Suppressor macrophage treated with lipopolysaccharide for 4 hours (primary cell): ENCODE measurements at places on chromosomes 13 and 19.

DNA sequence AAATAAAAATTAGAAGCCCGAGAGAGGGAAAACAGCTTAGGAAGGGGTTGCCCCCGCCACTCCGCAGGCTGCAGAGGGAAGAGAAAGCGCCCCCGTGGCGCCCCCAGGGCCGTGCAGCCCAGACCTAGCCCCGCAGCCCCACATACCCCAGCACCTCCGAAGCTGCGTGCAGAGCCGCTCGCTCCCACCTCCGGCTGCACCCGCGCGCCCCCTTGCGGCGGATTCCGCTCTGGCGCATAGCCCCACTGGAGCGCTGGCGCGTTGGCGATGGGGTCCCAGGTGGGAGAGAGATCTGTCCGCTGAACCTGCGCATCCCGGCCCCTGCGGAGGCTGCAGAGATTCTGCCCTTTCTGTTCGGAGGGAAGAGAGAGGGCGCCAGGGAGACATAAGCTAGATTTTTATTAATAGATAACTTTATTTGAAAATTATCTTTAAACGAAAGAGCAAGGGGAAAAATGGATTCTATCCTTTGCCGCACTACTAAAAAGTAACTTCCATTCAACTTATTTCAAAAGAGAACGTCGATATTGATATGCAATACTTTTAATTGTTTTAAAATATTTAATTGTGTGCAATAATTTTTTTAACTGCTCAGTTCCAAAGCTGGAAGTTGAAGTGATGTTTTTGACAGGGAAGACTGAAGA, 11.7 kb upstream of the CLN5 start:
- peak; percentile 85 for DNase-seq

DNA sequence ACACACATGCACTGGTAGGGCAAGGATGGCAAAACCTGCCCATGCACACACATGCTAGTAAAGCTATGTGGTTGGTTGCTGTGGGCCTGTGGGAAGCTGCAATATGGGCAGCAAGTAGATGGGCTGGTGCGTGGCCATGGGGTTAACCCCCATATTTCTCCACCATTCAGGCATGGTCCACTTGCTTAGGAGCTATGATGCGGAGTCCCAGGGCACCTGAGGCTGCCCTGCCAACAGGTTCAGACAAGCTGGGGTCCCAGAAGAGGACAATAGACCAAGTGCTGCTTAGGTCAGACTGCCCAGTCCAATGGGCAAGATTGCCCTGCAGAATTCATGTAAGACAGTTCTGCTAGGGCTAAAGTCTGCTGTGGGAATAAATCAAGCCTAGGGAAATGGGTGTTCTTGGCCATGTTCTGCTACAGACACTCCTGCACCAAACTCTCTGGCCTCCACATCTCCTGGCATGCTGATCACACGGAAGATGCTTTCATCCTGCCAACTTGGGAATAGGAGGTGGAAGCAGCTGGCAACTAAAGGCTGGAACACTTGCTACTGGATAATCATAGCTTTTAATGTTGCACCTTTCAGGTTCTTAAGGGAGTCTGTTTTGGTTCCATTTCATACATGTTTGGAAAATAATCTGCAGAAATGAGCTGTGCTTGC, 646.3 kb upstream of the SLITRK1 start:
- DNase-seq = no peak

DNA sequence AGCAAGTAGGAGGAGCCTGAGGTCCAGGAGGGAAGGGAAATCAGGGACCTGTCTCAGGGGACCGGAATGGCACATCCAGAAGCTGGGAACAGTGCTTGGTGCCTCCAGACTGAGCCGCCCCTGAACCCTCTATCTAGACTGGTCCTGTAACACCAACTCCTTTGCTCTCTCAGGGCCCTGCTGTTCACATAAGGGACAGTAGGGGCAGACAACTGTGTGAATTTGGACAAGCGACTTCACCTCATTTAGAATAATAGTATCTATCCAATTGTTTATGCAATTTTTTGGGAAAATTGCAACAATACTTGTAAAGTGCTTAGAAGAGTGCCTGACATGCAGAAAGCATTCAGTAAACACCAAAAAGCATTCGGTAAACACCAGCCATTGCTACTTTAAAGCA, 14.0 kb downstream of the SYMPK start:
- DNase-seq = no peak

GRCh38 chr19:17842663-17843291, 5.0 kb downstream of the JAK3 start:
- DNase-seq = no peak

DNA sequence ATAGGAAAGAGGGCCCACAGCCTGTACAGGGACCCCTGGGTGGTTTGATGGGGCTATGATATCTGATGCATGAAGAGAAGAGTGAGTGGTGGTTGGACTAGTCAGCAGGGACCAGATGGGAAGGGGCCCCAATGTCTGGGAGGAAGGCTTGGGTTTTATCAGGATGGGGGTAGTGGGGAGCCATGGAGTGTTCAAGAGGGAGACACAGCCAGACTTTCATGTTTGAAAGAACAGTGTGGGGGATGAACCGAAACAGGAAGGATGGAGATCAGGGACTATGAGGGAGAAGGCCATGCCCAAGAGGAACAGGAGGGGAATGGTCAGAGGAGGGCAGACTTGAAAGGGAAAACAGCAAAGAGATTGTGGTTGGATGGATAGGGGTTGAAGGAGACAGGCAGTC, 63.1 kb downstream of the UNC13A start:
- DNase-seq = no peak

GRCh38 chr13:28584873-28585381, 74.0 kb upstream of the POMP start:
- peak; percentile 30 for DNase-seq

- no peak for DNase-seq
Observed at GRCh38 chr13:107329991-107330390, 762.1 kb upstream of the ARGLU1 start.

DNA sequence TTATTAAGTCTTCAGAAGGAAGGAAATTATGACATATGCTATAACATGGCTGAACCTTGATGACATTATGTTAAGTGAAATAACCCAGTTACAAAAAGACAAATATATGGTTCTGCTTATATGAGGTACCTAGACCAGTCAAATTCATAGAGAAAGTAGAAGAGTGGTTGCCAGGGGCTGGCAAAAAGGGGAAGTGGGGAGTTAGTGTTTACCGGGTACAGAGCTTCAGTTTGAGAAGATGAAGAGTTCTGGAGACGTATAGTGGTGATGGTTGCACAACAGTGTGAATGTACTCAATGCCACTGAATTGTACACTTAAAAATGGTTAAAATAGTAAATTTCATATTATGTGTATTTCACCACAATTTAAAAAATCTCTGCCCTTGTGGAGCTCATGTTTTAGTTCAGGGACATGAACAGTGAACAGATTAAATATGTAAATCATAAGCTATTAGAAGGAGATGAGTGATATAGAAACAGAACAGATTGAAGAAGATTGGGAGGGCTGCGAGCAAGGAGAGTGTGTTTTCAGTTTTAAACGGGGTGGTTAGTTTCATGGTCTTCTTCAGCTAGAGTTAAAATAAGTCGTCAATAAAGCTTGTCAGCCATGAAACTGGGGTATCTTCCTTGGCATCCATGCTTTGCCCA, 355.2 kb downstream of the KCNRG start:
- peak; percentile 69 for DNase-seq

- peak; percentile 91 for DNase-seq
Observed at GRCh38 chr13:95380468-95381211, 79.4 kb upstream of the ABCC4 start.

- no peak for DNase-seq
Observed at GRCh38 chr13:39457274-39457673, 145.7 kb downstream of the LHFPL6 start.

GRCh38 chr13:19618977-19619376, 14.5 kb upstream of the MPHOSPH8 start:
- DNase-seq = peak; percentile 39

DNA sequence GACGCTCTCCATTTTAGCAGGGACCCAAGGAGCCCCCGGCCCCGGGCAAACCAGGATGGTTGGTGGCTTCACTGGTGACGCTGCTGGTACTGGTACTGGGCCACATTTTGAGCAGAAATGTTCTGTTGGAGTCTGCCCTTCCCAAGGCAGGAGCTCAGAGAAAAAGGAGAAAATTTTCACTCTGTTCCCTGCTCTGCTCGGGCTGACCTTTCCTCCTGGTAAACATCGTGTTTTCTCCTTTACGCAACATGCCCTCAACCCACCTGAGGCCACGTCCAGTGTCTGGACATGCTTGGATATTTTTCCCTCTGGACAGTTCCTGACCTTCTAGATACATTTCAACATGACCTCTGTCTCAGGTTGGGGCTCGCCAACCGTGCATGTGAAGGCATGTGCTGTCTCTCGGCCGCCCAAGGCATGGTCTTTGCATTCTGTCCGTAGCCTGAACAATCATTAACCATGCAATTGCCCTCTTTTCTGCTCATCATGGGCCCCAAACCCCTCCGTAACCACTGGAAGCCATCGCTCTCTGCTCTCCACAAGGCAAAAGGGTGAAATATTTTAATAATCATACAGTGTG, 115.2 kb upstream of the PEG3 start:
- no peak for DNase-seq

GRCh38 chr19:19487950-19488874, 27.1 kb downstream of the TSSK6 start:
- no peak for DNase-seq

DNA sequence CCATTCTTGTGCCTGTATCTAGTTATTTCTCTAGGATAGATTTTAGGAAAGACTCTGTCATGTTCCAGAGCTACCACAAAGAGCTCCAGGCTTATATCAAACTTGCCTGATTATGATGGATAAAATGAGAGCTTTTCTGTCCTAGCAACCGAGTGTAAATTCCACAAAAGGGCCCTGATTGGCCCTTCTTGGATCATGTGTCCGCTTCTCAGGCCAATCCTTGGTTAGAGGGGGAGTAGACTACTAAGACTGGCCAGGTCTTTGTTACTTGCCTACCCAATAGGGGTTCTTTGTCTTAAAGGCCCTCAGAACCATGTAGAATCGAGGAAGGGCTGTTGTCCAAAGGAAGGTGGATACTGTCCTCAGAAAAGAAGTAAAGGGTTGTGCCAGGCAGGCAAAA, 2.4 kb downstream of the DHX34 start:
- DNase-seq = peak; percentile 29

DNA sequence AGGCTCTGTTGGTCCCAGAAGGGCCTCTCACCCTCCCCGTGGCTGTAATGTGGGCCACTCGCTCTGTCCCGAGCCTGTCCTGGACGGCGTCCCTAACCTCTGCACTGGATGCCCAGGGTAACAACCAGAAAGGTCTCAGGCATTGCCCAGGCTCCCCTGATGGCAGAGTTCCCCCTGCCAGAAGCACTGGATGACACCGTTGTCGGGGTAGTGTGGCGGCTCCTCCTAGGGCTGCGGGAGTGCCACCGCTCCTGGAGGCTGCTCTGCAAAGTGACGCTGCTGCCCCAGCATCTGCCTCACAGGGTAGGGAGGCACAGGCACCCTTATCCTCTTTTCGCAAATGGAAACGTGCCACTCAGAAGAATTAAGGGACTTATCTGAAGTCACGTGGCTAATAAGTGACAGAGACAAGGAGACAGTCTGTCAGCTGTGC, 32.0 kb downstream of the MPHOSPH8 start:
- DNase-seq = no peak

GRCh38 chr19:1122972-1123363, 19.2 kb downstream of the GPX4 start:
- peak; percentile 89 for DNase-seq

GRCh38 chr19:35890113-35890650, 10.2 kb downstream of the NFKBID start:
- no peak for DNase-seq

GRCh38 chr13:38376546-38376945, 26.9 kb downstream of the UFM1 start:
- no peak for DNase-seq

- no peak for DNase-seq
Observed at GRCh38 chr19:15675560-15675959, 2.7 kb downstream of the CYP4F12 start.

DNA sequence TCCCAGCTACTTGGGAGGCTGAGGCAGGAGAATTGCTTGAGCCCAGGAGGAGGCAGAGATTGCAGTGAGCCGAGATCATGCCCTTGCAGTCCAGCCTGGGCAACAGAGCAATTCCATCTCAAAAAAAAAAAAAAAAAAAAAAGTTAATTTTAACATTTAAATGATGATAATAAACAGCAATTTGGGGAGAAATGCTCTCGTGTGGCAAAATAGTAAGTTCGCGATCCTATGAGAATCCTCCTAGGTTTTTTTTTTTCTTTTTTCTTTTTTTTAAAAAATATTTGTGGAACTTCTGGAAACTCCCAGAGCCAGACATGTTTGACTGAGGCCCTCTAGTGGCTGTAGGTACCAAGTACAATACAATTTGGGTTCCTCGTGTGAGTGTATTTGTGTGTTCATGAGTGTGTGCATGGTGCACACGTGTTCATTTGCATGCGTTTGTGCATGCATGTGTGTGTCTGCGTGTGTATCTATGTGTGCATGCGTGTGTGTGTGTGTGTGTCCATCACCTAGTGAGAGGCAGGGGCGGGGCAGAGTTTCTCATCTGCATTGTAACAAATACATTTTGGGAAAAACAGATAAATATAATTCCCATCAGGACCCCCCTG, 31.2 kb downstream of the TMPRSS9 start:
- DNase-seq = peak; percentile 78

- DNase-seq = peak; percentile 51
Observed at GRCh38 chr13:100530671-100531213, 57.8 kb downstream of the GGACT start.

GRCh38 chr19:4908781-4909155, 533 bp upstream of the UHRF1 start:
- no peak for DNase-seq

DNA sequence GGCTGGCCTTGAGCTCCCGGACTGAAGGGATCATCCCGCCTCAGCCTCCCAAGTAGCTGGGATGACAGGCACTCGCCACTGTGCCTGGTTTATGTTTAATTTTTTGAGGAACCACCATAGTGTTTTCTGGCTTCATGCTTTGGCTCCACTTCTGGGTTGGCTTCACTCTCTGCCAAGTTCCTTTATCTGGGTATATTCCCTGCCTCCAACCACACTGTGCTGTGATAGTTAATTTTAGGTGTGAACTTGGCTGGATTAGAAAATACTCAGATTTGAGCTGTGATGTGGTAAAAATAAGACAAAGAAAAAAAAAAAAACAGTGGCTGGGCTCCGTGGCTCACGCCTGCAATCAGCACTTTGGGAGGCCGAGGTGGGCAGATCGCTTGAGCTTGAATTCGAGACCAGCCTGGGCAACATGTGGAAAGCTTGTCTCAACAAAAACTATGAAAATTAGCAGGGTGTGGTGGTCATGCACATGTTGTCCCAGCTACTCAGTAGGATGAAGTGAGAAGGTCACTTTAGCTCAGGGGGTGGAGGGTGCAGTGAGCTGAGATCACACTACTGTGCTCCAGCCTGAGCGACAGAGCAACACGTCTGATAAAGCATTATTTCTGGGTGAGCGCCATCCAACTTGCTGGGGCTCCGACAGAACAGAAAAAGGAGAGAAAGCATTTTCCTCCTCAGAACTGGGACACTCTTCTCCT, 7.5 kb upstream of the ILF3 start:
- DNase-seq = no peak

DNA sequence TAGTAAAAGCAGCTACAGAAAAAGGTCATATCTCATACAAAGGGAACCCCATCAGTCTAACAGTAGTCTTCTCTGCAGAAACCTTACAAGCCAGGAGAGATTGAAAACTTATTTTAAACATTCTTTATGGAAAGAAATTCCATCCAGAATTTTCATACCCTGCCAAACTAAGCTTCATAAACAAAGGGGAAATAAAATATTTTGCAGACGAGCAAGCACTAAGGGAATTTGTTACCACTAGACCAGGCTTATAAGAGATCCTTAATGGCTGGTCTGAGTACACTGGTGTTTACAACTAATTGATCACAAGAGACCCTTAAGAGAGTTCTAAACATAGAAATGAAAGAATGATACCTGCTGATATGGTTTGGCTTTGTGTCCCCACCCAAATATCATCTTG, 128.6 kb upstream of the TNFSF11 start:
- DNase-seq = no peak

GRCh38 chr13:27975564-27976361, 6.6 kb upstream of the CDX2 start:
- DNase-seq = no peak
